ENCODE measurements at places on chromosomes 6 and 20.

DNA sequence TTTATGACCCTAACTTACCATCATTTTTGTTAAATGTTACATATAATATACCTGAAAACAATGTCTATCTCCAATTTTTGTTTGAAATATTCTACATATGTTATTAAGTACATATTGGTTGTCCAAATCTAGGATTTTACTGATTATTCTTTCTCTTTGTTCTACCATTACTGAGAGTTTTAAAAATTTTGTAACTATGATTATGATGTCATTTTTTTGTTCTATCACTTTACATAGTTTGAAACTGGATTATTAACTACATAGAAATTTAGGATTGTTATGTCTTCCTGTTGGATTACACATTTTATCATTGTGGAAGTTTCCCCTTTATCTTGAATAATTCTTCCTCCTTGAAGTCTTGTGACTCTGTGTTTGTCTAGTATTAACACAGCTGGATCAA lies 41.2 kb downstream of the LINC00237 start:
- DNase-seq: no peak

- DNase-seq: no peak
These were observed 461.0 kb downstream of the TBC1D32 start for GRCh38 chr6:120873125-120873865.

GRCh38 chr6:167137081-167137480 lies 14.2 kb downstream of the CCR6 start:
- DNase-seq: no peak

DNA sequence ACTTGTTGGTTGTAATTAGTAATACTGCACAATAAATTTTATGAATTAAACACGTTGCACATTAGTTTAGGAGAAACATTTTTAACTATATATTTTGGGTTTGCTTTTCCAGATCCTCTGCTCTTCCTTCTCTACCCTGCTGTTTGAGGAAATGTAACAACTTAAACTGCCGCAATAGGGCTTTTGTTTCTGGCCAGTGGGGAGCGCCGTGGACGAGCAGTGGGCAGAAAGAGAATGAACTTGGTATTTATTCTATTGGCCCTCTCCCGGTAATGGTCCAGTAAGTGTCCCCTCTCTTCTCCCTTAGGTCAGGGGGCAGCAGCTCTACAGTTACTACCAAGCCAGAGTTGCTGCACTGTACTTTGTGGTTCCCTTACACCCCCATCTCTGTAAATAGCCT lies 35.2 kb upstream of the EPHA7 start:
- no peak for DNase-seq

- no peak for DNase-seq
These were observed 13.4 kb downstream of the CST7 start for GRCh38 chr20:24962510-24962909.

DNA sequence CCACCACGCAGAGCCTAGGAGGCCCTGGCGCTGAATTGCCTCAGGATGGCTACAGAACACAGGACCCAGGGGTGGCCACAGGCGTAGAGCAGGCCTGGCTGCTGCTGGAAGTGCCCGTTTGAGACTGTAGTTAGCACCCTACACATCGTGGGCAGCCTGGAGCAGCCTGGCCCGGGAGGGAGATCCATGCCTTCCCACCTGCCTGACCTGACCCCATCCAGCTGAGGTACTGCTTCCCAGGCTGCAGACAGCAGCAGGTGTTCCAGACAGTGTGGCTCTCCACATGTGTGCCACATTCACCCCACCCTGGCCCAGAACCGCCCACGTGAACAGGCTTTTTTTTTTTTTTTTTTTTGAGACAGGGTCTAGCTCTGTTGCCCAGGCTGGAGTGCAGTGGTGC lies 20.9 kb upstream of the MAP1LC3A start:
- DNase-seq: no peak

GRCh38 chr6:16391451-16391912 lies 153.1 kb downstream of the GMPR start:
- DNase-seq: no peak

DNA sequence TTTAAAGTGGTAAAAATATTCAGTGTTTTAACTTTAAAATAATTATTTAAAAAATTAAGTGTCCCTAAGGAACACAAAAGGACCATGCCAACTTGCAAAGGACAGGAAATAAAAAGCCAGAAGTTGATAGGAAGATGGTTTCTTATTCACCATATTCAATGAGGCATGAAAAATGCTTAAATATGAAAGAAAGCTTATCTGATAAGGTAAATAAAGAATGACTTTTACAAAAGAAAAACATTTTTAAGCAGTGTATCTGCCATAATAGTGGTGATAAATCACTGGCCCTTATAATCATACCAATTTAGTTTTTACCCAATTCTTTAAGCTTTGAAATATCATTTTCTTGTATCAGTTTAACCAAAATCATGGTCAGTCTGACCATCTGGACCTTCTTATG lies 33.5 kb upstream of the POPDC3 start:
- no peak for DNase-seq

GRCh38 chr20:24783631-24784492 lies 165.2 kb upstream of the CST7 start:
- no peak for DNase-seq

GRCh38 chr6:139439349-139439748 lies 64.9 kb upstream of the CITED2 start:
- DNase-seq: no peak

- no peak for DNase-seq
These were observed 41.8 kb downstream of the KCNS1 start for GRCh38 chr20:45059022-45059728.

- DNase-seq: no peak
These were observed 133.2 kb upstream of the RPS6KA2 start for GRCh38 chr6:166760288-166760687.

- no peak for DNase-seq
These were observed 57.6 kb upstream of the HMGCLL1 start for GRCh38 chr6:55636406-55637102.

DNA sequence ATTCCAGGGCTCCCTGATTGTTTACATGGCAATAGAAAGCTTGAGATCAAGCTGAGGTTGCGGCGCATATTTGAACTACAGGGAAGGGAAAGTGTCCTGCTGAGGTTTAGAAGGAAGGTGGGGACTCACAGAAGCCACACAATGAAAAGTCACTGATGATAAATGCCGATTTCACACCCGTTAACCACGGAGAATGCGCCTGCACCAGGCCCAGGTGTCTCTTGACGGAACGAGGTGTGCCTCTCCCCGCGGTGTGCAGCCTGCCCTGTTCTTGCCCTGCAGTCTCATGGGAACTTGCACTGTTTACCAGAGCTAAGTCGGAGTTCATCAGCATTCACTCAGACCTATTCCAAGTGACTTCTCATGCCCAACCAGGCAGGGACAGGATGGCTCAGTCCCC lies 90.3 kb downstream of the LY86 start:
- no peak for DNase-seq

- no peak for DNase-seq
These were observed 16.1 kb downstream of the FBXO30 start for GRCh38 chr6:145798530-145798929.

- no peak for DNase-seq
These were observed 163.3 kb downstream of the SCML4 start for GRCh38 chr6:107660839-107661238.

DNA sequence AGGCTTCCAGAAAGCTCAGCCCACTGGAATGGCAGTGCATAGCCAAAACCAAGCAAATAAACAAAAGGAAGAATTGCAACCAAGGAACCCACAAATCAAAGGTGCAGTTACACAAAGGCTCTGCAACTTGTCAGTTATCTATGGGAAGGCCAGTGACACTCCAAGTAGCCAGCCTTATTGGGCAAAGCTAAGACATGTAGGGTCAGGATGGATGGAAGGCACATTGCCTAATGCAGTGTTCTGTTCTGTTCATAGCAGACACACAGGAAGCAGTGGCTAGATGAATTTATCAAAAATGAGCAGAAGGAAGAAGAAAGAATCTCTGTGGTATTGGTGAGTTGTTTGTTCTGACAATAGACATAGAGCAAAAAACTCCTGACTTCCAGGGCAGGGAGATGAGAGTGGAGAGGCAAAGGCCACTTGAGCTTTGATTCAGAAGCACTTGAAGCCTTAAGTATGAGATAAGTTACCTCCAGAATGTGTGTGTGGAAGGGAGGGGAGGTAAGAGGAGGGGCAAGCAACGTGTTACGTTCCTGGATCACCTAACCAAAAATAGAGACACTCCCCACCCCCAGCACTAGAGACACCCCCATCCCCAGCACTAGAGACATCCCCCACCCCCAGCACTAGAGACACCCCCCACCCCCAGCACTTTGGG lies 57.9 kb upstream of the AKAP12 start:
- DNase-seq: no peak

DNA sequence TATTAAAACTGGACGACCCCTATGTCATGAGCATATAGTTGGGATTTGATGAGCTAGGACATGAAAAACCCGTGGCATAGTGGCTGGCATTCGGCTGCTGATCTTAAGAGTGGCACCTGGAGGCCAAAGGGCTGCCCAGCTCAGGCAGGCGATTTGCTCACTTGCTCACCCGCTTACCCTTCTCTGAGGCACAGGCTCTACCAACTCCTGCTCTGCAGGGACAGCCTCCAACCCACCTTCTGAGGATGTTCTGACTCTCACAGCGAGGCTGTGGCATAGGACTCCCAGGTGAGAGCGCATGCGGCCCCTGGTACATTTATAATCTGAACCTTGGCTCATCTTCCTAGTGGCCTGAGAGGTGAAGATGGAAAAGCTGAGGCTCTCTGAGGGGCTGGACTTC lies 995 bp downstream of the RSPO4 start:
- DNase-seq: no peak

- no peak for DNase-seq
These were observed 337.9 kb downstream of the CD83 start for GRCh38 chr6:14455427-14455826.

- no peak for DNase-seq
These were observed 71.2 kb downstream of the CDS2 start for GRCh38 chr20:5197847-5198650.

- DNase-seq: no peak
These were observed 60.0 kb downstream of the RFPL4B start for GRCh38 chr6:112407101-112407590.

DNA sequence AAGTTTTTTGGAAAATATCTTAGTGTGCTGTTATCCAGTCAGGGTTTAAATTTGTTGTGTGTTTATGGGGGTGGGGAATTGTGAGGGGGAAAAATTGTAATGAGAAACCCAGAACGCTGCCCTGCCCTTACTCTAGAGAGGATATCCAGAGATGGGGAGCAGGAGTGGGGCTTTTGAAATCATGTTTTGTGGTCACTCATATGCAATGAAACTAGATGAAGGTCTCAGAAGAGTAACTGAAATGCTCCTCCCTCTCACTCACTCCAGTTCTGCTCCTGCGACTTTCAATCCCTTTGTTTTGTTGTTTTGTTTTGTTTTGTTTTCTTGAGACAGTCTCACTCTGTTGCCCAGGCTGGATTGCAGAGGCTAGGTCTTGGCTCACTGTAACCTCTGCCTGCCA lies 100.0 kb downstream of the CRYBG1 start:
- no peak for DNase-seq

- no peak for DNase-seq
These were observed 696.5 kb upstream of the FLRT3 start for GRCh38 chr20:15033891-15034290.

- no peak for DNase-seq
These were observed 17.6 kb upstream of the COL12A1 start for GRCh38 chr6:75223428-75223827.

DNA sequence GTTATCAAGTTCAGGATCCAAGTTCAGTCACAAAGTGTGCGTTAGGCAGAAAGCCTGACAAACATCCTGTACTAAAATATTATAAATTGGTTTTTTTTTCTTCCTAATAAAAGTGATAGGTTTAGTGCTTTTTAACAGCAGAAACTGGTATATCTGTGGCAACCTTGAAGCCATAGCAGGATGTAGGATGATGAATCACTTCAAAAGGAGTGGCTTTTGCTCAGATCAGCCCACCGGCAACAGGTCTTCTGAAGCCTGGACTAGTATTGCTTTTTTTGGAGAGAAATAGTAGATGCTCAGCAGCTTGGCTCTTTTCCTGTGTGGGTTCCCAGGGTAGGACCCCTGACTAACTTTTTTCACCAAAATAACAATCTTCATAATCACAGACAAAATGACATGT lies 190.8 kb downstream of the EPM2A start:
- DNase-seq: no peak

GRCh38 chr20:50224531-50225255 lies 34.1 kb downstream of the CEBPB start:
- no peak for DNase-seq

DNA sequence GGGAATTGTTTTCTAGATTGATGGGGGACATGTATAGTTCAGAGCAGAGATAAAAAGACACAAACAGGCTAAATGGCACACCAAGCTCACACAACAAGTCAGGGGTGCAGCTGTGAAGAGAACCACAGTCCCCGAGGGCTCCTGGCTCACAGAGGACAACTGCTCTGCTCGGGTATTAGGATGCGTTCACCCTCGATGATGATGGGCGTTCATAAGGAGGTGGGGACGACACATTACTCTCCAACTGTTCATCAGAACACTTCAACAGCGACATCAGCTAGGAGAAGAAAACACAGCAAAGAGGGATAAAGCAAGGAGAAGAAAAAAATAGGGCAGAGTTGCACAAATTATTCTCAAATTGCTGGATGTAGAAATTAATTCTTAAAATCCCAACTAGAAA lies 174.8 kb upstream of the RREB1 start:
- DNase-seq: no peak

- DNase-seq: no peak
These were observed 42.1 kb upstream of the ZNF184 start for GRCh38 chr6:27514906-27515495.
